ENCODE measurements at places on chromosomes 5 and 9.

DNA sequence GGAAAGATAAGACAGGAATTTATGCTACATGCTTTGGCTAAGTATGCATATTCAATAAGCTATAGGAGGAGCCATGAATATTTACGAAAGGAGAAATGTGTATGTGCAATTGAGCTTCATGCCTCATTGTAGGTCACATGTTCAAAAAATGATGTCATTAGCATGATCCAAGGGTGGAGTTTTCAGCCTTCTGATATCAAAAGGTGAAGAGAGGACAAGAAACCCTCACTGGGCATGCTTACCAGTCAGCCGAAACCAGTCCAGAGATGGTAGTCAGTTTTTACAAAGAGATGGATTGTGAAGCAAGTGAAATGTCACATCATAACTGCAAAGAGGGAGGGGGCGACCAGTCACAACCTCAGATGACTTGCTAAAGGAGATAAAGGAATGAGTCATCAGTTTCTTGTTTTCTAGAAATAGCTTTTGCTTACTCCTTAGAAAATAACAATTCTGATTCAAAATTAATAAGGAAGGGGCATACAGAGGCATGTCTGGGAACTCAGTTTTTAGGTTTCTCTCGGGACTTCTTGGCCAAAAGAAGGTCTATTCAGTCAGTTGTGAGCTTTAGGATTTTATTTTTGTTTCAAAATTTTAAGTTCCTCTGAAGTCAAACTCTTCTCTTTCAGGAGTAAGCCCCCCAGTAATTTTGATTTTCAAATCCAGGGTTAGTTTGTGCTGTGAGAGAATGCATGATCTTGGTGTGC is 1067.8 kb upstream of the EDIL3 start:
- DNase-seq, result no peak

DNA sequence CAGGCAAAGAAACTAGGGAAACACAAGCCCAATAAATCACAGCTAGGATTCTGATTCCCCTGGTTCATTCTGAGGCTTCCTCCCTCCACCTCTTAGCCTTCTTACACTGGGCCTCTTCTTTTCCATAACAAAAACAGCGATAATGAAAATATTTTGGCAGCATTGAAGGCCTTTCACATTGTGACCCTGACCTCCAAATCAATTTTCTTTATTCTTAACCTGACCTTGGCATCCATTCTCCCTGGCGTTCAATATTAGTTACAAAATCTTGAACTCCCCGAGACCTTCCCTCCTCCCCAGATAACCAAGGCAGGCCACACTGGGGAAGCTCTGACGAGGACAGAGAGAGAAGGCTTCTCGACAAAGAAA is 399.9 kb downstream of the ZSWIM6 start:
- no peak for DNase-seq

DNA sequence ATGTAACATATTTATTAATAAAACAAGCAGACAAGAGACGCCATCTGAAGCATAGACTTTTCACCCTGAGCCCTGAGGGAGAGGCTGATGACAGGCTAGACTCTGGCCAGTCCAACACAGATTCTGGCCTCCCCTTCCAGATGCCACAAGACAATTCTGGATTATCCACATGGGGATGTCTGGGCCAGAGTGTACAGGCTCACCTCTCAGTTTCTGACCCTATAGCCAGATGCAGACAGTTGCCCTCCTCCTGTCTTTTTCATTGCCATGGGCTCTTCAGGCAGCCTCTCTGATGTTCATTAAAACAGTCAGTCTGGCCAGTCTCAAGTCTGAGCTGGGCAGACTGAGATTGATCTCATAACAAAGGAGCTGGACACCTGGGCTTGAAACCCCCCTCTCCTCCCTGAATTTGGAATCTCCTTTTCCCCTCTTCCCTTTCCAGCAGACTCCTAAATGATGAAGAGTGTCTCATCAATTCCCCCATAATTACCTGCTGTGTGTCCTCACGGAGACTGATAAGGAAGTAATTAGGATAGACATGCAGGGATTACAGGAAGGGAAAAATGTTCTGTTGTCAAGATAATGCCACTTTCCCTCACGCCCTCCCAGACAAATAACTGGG is 89.6 kb downstream of the ASTN2 start:
- no peak for DNase-seq

DNA sequence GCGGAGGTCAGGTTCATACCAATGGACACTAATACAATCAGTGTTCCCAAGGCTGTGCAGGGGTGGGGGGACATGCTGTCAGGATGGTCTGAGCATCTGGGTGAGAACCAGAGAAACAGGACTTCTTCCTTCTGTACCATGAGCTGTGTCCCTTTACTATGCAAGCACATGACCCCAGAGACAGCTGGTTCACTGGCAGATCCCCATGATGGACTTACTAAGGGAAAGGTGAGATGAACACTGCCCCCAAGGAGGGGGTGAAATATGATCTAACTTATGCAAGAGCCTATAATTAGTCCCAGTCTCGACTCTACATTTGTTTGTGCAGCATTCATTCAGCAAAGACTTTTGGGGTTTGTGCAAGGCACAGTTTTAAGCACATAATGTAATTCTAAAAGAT is 91.4 kb downstream of the LIFR start:
- DNase-seq, result no peak

DNA sequence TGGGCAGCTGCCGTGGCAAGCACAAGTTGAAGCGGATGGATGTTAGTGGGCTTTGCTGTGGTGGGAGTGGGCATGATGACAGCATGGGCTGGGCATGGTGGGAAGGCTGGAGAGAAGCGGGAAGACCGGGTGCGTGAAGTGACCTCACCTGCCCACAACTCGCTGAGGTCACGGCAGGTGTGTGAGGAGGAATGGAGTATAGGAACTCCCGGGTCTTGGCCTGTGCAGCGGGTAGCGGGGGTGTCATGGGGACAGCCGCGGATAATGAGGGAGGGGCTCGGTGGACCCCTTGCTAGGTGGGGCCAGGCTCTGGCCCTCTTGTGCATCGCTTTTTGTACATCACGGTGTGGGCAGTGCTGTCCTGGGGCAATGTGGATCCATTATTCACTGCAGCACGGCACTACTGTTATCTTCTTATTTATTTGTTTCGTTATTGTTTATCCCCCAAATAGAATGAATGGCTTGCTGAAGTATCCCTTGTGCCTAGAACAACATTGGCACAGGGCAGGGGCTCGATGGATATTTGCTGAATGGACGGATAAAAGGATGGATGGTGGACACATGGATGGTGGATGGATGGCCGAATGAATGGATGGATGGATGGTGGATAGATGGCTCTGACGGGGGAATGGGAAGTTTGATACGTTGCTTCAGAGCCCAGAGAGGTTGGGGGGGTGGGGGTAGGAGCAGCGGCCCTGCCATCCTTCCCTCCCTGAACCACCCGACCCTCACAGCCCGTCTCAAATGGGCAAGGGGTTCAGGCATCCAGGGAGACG is 14.6 kb downstream of the PROP1 start:
- DNase-seq, result no peak

DNA sequence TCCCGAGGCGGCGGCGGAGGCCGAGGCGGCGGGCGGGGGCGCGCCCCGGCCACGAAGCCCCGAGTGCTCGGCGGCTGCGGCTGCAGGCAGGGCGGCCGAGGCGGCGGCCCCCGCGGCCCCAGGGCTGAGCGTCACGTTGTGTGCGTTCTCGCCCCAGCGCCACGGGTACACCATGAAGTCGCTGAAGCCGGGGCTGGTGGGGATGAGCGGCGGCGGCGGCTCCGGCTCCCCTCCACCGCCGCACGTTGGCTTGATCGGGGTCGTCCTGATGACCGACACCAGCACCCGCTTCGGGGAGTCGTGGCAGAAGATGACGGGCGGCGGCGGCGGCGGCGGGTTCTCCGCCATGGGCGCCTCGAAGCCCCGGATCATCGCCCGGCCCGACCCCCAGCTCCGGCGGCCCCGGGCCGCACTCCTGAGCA is 498 bp downstream of the ZNF367 start:
- peak; percentile 20 for DNase-seq

- no peak for DNase-seq
These were observed 195.0 kb downstream of the ARHGEF28 start for GRCh38 chr5:73821003-73821402.

All from NCI-H526 treated with DMSO at 0.1 percent for 48 hours (cell line).